ENCODE measurements at places on chromosomes 6 and 20. TPM values are rescaled to one million over a fixed set of nuclear protein-coding genes. Genes with fewer than 3 reads are reported as not detected.

DNA sequence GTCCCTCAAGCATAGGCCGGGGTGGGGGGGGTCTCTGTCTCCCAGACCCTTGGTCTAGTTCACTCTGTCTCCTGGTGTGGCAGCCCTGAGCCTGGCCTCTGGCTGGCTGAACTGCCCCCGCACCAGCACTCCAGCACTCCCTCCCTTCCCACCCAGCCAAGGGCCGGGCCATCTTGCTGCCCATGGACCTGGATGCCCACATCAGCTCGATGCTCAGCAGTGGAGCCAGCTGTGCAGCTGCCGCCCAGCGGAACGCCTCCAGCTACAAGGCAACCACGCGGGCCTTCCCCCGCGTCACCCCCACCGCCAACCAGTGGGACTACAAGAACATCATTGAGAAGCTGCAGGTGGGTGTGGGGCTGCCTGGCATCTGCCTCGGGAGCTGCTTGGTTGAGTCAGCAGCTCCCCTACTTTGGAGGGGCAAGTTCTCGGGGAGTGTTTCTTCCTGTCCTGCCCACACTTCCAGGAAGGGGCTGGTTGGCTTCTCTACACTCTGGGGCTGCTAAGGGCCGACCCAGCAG, 28.4 kb downstream of the UQCC2 start:
- no peak for DNase-seq

- DNase-seq, result no peak
Measured at GRCh38 chr6:84103029-84103428, 69.5 kb downstream of the MRAP2 start.

GRCh38 chr6:146200176-146200575, 171.3 kb downstream of the GRM1 start:
- DNase-seq, result no peak

GRCh38 chr6:4774715-4775493, 1.3 kb upstream of the CDYL start:
- no peak for DNase-seq

GRCh38 chr20:25514747-25515340, 70.5 kb downstream of the NINL start:
- no peak for DNase-seq

GRCh38 chr6:105402090-105402938, 568 bp downstream of the PREP start:
- DNase-seq, result peak; percentile 26

DNA sequence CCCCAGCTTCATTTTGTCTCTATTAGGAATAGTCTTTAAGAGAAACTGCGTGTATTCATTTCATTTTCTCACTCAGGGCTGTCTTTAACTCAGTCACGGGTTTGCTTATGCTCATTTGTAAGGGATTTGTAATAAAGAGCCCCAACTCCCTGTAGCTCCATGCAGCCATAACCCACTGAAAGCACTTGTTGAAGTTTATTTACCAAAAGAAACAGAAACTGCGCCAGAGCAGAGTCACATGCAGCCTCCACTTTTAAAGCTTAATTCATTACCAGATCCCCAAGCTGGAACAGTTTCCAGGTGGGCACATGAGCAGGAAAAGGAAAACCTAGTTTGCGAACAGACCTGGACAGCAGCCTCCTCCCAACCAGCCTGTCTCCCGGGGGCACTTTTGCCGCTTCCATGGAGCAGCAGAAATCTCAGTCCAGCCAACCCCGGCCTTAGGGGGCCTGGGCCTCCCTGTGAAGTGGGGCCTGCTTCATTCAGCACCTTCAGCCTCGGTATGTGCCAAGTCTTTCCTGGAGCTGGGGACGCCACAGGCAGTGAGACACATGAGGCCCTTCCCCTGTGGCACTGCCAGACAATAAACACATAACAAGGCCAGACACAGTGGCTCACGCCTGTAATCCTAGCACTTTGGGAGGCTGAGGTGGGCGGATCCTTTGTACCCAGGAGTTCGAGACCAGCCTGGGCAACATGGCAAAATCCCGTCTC, 4.5 kb downstream of the BCAS4 start:
- no peak for DNase-seq

GRCh38 chr6:11339380-11339779, 106.9 kb upstream of the NEDD9 start:
- no peak for DNase-seq

DNA sequence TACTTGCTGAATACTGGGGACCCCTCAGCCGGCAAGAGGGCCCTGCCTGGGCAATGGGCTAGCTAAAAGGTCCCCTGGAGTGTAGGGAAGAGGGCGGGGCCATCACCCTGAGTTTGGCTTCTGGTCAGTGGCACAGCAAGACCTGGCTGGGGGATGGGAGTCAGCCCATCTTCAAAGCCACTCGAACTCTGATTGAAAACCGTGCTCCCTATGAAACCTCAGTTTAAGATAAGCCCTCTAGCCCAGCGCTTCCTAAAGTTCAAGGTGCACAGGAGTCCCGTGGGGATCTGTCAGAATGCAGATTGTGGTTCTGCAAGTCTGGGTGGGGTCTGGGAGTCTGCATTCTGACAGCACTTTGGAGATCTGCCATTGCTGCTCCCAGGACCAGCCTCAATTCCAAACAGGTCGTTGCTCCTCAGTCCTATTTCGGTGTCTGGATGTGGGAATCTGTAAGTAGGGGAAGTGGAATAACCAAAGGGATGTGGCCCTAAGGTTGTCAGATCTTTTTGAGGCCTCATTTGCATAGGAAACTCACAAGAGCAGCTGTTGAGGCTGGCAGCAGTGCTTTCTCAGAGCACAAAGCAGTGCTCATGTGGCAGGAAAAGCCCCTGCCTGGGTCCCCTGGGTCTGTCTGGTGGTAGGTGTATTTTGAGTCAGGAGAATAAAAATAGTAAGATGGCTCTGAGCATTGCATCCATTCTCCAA, 85.3 kb upstream of the SCP2D1 start:
- no peak for DNase-seq

GRCh38 chr6:114049367-114049966, 78.5 kb upstream of the HDAC2 start:
- no peak for DNase-seq

DNA sequence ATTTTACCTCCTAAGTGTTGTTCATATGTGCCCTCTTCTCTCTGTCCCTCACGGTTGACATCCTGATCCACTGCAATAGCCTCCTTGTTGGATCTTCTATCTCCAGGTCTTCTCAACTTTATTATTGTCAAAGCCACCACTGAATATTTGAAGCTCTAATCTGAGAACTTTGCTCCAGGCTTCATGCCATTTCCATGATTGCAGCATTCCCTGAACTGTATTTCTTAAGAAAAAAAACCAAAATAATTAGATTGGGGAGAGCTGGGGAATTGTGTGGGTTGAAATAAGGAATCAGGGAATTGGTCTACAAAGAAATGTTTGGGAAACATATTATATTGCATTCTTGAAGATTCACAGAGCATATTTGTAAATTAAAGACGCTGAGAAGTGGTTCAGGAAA, 2.5 kb upstream of the STX7 start:
- DNase-seq, result no peak

- DNase-seq, result no peak
Measured at GRCh38 chr6:153735761-153736160, 303.3 kb upstream of the OPRM1 start.

GRCh38 chr6:139871803-139872510, 497.5 kb upstream of the CITED2 start:
- no peak for DNase-seq

DNA sequence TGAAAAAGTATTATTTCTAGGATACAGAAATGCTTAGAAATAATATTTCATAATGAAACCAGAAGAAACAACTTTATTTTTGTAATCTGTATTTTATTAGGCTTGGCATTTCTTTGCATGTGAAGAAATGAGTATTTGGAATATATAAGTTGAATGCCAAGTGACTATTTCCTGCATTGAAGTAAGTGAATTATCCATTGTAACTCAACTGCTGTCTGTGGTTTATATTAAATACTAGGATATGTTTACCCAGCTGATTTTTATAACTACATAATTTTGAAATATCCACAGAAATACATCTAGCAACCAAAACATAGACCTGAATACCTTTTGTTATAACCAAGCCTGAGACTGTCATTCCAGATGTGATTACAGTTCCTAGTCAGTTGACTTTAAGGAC, 207.6 kb downstream of the THBS2 start:
- DNase-seq, result no peak

GRCh38 chr6:43702534-43703440, 15.2 kb upstream of the MRPS18A start:
- DNase-seq, result peak; percentile 84

- DNase-seq, result no peak
Measured at GRCh38 chr6:156658186-156658965, 118.8 kb upstream of the ARID1B start.

- no peak for DNase-seq
Measured at GRCh38 chr6:155341130-155341828, 27.0 kb upstream of the TFB1M start.

GRCh38 chr6:5379647-5380242, 118.4 kb downstream of the FARS2 start:
- no peak for DNase-seq

DNA sequence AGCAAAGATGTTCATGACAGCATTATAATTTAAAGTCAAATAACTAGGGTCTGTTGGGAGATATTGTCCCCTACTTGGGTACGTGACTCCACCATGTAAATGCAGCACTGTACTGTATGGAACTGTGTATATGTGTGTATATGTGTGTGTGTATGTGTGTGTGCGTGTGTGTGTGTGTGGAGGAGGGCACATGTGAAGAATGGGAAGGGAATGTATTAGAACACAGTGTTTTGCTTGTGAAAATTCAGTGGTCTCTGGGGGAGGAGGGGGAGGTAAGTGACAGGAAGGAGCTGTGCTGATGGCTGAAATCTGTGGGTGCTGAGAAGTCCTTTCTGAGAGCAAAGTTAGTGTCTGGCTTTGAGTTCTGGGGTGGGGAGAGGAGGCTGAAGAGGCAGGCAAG, 23.9 kb upstream of the VEGFA start:
- DNase-seq, result no peak

- DNase-seq, result no peak
Measured at GRCh38 chr6:36850021-36850420, 10.8 kb upstream of the CPNE5 start.

- DNase-seq, result no peak
Measured at GRCh38 chr6:7959453-7959852, 48.9 kb upstream of the TXNDC5 start.

DNA sequence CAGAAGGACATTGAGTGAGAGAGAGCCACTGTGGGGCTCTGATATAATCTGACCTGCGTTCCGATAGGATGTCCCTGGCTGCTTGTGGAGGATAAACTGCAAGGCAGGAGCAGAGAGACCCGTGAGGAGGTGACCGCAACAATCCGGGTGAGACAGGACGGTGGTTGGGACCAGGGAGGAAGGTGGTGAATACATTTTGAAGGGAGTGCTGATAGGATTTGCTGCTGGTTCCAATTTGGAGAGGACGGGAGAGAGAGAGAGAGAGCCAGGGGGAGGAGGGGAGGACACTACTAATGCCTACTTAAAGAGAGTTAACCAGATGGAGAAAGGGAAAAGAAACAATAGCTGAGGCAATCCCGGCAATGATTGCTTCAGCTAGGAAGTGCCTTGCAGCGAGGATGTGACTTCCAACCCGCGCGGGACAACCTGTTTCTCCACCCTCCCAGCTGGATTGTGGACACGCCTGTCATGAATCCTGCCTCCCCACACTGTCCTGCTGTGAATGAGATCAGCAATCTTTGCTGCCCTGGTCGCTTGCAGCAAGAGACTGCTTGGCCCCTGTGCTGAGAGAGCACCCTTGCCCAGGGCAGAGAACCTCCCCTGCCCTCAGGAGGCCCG, 199.0 kb upstream of the KCNG1 start:
- DNase-seq, result no peak

- no peak for DNase-seq
Measured at GRCh38 chr6:106098383-106099234, 12.5 kb downstream of the PRDM1 start.

- no peak for DNase-seq
Measured at GRCh38 chr6:6610031-6610591, 21.6 kb downstream of the LY86 start.

DNA sequence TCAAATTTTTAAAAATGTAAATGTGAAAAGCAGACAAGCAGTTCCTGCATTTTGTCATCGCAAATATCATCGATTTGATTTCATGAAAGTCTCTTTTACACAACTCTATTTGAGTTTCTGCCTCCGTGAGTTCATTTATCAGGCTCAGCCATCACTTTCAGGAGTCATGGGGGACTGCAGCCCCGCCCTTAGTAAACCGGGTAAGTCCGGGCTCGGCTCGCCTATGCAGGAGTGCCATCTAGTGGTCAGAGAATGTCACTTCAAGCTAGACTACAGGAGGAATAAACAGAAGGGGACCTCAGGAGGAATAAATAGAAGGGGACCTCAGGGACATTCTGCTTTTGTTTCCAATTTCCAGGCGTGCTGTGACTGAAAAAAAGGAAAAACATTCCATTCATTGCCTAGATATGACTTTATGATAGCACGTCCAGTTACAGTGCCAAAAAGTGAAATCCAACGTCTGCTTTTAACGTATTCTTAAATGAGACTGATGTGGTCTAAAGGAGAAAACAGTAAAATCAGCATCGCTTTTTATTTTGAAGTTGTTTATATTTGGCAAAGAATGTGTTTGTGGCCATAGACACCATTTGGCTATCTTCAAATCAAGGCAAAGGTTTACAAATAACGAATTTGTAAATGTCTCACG, 333.9 kb downstream of the HACE1 start:
- peak; percentile 76 for DNase-seq

DNA sequence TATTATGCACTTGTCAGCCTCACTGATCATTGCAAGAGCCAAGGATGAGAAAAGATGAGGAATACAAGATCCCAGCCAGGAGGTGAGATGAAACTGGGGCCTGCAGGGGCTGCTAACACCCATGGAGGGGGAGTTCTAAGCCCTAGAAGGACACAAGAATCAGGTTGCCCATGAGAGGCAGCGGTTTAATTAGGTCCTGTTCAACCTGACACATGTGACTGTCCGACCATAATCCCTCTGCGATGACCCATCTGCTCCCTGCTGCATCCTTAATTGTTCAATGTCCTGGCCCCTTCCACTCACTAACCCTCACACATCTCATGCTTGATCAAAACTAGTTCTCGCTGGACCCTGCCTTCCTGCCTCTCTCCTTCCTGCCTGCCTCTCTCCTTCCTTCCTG, 52.2 kb upstream of the NNAT start:
- DNase-seq, result no peak

IRF4 gene
- total RNA-seq, result 0.22 TPM

RIPOR2 gene
- 8.8 TPM for total RNA-seq

ZBTB2 gene
- 11.8 TPM for total RNA-seq

ZCCHC3 gene
- 17.4 TPM for total RNA-seq

Measured in tibial nerve (tissue), 4 donors.